ENCODE measurements at places on chromosomes 16 and 17.
A peak's percentile ranks its signal among the peaks of the same experiment; 100 is the strongest.

DNA sequence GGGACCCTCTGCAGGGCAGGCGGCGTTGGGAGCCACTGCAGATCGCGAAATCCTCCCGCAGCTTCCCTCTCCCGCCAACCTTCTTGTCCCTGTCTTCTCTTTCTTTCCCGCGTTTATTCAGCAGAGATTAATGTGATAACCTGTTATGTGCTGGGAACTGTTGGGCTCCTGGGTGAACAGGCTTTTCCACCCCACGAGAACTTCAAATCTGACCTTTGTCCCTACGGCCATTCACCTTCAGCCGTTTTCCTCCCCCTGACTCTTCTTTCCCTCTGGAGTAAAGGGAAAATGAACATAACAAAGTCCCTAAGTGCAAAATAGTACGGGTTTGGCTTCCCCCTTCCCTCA is 15.2 kb upstream of the KPNA2 start:
- no peak for DNase-seq

DNA sequence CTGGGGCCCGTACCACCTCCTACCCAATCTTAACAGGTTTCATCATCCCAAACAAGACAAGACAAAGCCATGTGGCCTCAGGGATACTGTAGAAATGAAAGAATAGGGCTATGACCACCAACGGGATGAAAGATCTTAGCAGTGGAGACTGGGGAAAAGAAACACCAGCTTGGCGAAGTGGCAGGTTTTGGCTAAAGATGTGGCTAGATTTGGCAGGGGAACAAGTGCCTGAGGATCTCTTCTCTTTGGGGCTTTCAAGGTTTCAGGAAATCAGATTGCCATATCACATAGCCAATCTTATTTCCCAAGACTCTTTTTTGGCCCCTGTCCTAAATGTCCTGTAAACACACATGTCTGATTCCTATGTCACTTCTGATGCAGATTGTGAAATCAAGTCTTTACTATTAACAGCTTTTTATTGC is 6.9 kb downstream of the KRT24 start:
- DNase-seq = peak; percentile 10

- no peak for DNase-seq
Observed at GRCh38 chr17:67995570-67996263, 552 bp downstream of the C17orf58 start.

- no peak for DNase-seq
Observed at GRCh38 chr17:81008140-81008539, 16.5 kb downstream of the CHMP6 start.

GRCh38 chr16:27428026-27428785 is 26.2 kb downstream of the IL21R start:
- DNase-seq = no peak

DNA sequence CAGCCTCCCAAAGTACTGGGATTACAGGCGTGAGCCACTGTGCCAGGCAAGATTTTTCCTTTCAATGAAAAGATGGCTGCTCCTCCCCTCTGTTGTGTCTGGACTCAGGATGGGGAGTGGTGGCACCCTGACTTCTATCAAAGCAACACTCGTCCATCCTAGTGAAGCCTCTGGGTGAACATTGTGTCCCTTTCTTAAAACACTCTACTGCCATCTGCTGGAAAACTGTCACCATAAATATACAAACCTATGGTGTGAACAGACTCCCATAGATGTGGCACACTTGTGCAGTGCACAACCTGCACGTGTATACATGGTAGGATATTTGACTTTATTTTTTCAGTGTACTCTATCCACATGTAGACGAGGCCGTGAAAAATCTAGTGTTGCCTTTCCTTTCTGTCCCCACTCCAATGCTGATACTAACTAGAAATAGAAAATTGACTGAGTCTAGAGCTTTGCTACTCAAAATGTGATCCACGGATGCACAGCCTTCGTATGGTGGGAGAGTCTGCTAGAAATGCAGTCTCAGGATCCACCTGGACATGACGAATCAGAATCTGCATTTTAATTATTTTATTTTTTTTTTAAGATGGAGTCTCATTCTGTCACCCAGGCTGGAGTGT is 55.9 kb upstream of the PLCG2 start:
- peak; percentile 80 for DNase-seq

DNA sequence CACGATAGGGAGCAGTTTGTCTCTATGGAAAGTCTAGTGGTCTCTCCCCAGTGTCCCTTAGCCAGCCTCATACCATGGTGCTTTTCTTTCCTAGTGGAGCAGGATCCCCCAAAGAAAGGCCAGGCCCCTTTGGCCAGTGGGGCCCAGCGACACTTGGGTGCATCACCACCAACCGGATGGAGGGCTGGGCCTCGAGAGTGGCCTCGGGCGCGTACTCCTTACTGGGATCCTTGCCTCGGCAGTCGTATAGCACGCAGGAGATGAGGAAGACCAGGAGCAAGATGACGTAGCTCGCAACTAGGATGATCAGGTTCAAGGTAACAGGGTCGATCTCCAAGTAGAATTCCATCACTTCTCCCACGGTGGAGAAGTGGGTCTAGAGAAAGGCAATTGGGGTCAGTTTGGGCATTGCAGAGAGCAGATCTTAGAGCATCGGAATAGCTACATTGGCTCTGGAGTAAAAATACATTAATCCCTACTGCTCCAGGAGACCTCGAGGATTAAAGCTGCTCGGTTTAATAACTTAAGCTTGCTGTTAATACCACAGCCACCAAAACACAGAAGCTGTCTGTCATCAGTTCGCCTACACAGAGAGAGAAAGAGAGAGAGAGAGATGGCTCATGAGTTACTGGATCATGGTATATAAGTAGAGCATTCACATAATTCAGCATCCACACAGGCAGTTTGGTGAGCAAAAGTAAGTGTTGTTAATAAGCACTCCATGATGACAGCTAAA is at the start of gene SMIM36:
TSS of gene SMIM36 (minus strand) at position 467 of the 736 bp plus-strand sequence.
- no peak for DNase-seq

DNA sequence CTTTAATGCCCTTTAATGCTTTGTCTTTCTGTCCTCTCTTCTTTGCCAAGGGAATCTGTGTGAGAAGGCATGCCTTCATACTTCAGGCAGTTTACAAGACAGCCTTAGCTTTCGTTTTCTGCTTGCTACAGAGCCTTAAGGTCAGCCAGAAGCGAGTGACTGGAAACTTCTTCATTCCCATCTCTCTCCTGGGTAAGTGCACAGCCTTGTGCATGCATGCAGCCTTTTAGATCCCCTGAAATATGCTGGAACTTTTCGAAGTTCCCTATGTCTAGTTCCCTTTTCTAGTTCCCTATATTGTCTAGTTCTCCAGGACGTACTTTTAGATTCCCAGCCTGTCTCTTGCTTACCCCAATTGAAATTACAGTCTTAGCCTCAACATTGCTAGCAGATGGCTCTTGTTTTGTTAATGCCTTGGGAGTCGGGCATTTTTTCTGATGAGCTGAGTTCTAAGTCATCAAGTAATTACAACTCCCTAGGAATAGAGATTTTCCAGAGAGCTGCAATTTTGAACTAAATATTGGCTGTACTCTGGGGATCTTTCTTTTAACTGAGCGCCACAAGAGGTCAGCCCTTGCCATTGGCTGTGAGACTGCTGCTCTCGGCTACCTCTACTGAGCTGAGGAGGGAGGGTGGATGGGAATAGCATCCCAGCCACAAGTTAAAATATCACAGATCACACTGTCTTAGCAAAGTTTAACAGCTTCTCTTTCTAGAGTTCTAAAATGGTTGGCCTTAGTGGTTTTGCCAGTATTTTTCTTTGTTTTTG is 22.7 kb upstream of the PPM1D start:
- peak; percentile 83 for DNase-seq

DNA sequence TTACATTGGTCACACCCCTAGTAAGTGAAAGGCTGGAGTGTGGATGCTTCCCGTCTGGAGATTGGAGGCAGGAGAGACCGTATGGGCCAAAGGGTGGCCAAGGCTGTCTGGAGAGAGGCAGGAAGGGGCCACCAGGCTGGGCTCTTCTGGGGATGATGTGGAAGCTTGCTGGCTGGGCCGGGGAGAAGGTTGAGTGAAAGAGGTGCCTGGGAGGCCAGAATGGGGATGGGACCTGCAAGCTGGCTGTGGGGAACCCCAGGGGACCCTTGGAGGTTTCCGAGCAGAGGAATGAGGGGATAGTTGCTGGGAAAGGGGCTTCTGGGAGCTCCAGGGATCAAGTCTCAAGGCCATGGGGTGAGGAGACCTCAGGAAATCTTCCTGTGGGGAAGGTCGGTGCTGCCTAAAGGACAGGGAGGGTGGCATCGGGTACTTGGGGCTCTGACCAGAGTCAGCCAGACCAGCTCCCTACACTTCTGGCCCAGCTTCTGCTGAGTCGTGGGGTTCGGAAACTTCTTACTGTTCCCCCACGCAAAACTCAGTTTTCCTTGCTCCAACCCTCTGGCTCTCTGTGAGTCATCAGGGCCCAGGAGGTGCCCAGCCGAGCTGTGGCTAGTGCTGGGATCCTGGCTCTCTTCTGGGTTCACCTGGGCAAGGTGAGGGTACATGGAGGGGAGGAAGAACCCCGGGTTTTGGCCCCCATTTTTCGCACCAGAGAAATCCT is 3.1 kb downstream of the MRC2 start:
- DNase-seq = peak; percentile 23

- DNase-seq = no peak
Observed at GRCh38 chr17:8141741-8142140, 10.5 kb downstream of the PER1 start.

- DNase-seq = no peak
Observed at GRCh38 chr16:75326333-75326732, 74.9 kb upstream of the BCAR1 start.

GRCh38 chr17:83079352-83079747 is at the start of gene METRNL:
TSS of gene METRNL (plus strand) at chr17:83079609. CDS start at chr17:83079816, 207 bp downstream.
- DNase-seq = peak; percentile 67

- no peak for DNase-seq
Observed at GRCh38 chr17:82909322-82909904, 69.6 kb upstream of the ZNF750 start.

DNA sequence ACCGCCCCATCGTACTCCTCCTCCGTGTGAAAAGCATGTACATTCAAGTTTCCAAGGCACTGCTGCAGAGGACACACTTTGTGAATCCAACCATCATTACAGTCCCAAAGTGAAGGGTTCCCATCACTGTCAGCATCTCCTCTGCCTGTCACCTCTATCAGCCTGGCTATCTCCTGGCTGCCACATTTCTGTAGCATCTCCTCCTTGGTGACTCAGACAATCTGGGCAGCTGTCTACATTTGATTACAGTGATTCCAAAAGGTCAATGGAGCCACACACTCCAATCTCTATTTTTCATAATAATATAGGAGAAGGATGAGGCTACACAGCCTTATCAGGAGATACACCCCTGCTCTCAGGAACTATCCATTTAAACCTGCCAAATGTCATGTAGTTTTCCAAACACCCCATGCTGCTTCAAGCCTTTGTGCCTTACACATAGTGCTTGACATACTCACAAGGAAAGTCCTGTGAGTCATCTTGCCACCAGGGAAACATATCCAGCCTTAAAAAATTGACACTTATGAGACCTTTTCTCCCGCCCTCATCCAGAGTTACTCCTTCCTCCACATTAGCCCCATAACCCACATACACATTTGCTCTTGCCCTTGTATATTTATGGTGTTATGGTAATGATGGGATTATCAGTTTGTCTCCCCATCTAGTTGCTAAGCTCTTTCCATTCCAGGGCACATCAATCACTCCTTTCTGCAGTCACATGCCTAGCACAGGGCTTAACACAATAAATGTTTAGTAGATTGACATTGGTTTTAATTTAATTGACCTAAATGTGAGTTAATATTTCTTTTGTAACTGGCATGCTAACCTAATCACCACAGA is 250.1 kb upstream of the CDH5 start:
- DNase-seq = peak; percentile 39

All from iris pigment epithelial cell (primary cell).